ENCODE measurements at places on chromosomes 2 and 18. TPM values are rescaled to one million over a fixed set of nuclear protein-coding genes. Genes with fewer than 3 reads are reported as not detected.

The FBXO48 gene
- 0.26 TPM for total RNA-seq

The SKA1 gene
- total RNA-seq = 1.0 TPM

The DPP4 gene
- 297 TPM for total RNA-seq

The ZNF396 gene
- total RNA-seq = 5.0 TPM

The DNAH6 gene
- total RNA-seq = under 0.01 TPM

The SNTG2 gene
- not detected for total RNA-seq

The GPR17 gene
- not detected for total RNA-seq

The ACMSD gene
- not detected for total RNA-seq

The CRYBA2 gene
- not detected for total RNA-seq

The ATP8B1 gene
- total RNA-seq = 53.4 TPM

The DPP10 gene
- not detected for total RNA-seq

Data from fibroblast of lung (primary cell).